Endothelial cell of umbilical vein (primary cell): ENCODE measurements at places on chromosomes 3 and 15. TPM values are rescaled to one million over a fixed set of nuclear protein-coding genes. Genes with fewer than 3 reads are reported as not detected.

PCLAF gene
- total RNA-seq = 54.7 and 65.7 TPM in 2 replicates

ATP10A gene
- total RNA-seq = not detected in 2 replicates

CA12 gene
- total RNA-seq = 1.8 and 5.9 TPM in 2 replicates

CACNA2D3 gene
- not detected in 2 replicates for total RNA-seq

RTP3 gene
- total RNA-seq = not detected in 2 replicates

ADAMTSL3 gene
- total RNA-seq = not detected in 2 replicates

RTP4 gene
- 0.22 TPM in 1 of 2 replicates, not detected in the other for total RNA-seq

LIPH gene
- not detected in 2 replicates for total RNA-seq

MESP2 gene
- 0.42 TPM in 1 of 2 replicates, not detected in the other for total RNA-seq

SLC28A2 gene
- not detected in 2 replicates for total RNA-seq

SEMA3G gene
- 22.6 and 24.6 TPM in 2 replicates for total RNA-seq

SGO1 gene
- 15.5 and 21.7 TPM in 2 replicates for total RNA-seq

FGF7 gene
- not detected in 2 replicates for total RNA-seq

ZNF80 gene
- not detected in 2 replicates for total RNA-seq

RBMS3 gene
- 37.3 and 42.3 TPM in 2 replicates for total RNA-seq
